Activated CD4-positive, CD25-positive, alpha-beta regulatory T cell (primary cell): ENCODE measurements at places on chromosomes 11 and 22.
A peak's percentile ranks its signal among the peaks of the same experiment; 100 is the strongest.

- no peak for DNase-seq
Measured at GRCh38 chr11:94922321-94923003, 50.9 kb downstream of the CWC15 start.

DNA sequence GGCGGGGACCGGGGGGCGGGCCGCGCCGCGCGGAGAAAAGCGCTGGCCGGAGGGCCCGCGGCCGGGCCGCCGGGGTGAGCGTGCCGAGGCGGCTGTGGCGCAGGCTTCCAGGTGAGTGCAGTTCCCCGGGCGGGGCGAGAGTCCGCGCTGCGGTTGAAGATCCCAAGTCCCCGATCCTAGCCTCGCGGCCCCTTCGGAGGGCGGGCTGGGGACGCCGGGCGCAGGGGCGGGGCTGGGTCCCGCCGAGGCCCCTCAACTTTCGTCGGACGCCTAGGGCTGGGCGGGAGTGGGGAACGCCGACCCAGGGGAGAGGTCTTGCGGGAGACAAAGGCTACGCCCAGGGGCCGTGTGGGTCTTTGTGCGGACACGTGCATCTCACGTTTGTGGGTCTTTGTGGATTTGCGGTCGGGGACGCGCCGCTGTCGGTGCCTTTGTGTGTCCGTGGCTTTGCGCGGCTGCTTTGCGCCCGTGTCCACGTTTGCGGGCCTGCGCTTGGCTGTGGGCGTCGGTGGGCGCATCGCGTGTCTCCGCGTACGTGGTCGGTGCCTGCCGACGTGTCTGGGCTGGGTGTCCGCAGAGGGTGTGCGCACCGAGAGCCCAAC, at the start of gene TSKU:
TSS of gene TSKU (plus strand) at position 63 of the 602 bp plus-strand sequence. CDS start 12,261 bp downstream, outside the sequence.
- DNase-seq = no peak

GRCh38 chr22:31680861-31681341, 18.9 kb upstream of the PISD start:
- no peak for DNase-seq

GRCh38 chr11:61994981-61995380, 27.5 kb upstream of the FTH1 start:
- DNase-seq = no peak

- no peak for DNase-seq
Measured at GRCh38 chr11:95363708-95364107, 132.7 kb upstream of the SESN3 start.

DNA sequence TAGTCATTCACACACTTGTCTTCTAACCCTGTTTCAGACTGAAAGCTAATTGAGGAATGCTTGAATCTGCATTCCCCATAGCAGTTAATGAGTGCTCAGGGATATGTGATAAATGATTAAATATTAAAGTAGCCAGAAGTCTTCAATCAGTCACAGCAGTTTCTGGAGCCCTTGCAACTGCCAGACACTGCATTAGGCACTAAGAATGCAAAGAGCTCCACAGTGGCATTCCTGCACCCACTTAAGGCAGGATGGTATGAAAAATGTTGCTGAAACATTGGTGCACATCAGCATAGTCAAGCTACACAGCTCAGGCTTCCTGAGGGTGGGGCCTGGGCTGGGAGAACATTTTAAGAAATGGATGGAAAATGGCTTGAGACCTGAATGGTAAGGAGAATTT, 6.5 kb downstream of the DTX4 start:
- DNase-seq = no peak

- no peak for DNase-seq
Measured at GRCh38 chr11:77213589-77214428, 85.8 kb downstream of the MYO7A start.

GRCh38 chr11:110728883-110729282, 16.6 kb upstream of the ARHGAP20 start:
- DNase-seq = no peak

GRCh38 chr11:20443596-20443995, 56.1 kb downstream of the PRMT3 start:
- no peak for DNase-seq

GRCh38 chr11:68040101-68040956, 1.5 kb downstream of the TCIRG1 start:
- DNase-seq = peak; percentile 20

DNA sequence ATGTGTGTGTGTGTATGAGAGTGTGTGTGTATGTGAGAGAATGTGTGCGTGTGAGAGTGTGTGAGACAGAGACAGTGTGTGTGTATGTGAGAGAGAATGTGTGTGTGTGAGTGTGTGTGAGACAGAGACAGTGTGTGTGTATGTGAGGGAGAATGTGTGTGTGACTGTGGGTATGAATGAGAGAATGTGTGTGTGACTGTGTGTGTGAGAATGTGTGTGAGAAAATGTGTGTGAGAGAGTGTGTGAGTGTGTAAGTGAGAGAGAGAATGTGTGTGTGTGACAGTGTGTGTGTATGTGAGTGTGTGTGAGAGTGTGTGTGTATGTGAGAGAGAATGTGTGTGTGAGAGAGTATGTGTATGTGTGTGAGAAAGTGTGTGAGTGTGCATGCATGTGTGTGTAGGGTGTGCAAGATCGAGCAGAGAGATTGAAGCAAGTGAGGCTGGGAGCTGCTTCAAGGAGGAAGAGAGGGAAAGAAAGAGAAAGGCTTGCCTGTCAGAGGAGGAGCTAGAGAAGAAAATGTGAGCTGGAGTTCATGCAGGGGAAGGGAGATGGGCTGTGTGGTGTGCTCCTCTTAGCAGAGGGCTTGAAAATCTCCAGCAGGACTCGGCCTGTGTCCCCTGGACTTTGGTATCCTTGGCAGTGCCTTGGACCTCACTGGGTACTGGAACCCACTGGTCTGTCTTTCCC, 27.7 kb upstream of the TP53I11 start:
- no peak for DNase-seq

- no peak for DNase-seq
Measured at GRCh38 chr11:121927789-121928188, 188.2 kb downstream of the BLID start.

GRCh38 chr11:83881428-83881827, 595.3 kb upstream of the CCDC90B start:
- no peak for DNase-seq

- no peak for DNase-seq
Measured at GRCh38 chr11:40380835-40381234, 1078.6 kb downstream of the LRRC4C start.

- no peak for DNase-seq
Measured at GRCh38 chr11:306645-307371, 808 bp upstream of the IFITM2 start.

DNA sequence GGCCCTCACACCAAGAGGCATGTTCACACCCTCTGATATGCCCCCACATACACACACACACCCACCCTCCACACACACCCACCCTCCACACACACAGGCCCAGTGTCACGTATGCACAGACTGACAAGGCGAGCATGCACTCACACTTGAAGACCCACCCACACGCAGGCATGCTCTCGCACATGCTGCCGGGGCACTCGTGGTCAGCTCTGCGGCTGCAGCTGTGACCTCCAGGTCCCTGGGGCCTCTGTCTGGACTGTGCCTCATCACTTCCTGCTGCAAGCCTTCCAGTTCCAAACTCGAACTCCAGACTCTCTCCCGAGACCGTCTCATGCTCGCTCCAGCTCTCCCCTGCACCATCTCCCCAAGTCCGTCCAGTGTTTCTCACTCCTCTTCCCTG, 9.5 kb downstream of the DCHS1 start:
- DNase-seq = no peak

DNA sequence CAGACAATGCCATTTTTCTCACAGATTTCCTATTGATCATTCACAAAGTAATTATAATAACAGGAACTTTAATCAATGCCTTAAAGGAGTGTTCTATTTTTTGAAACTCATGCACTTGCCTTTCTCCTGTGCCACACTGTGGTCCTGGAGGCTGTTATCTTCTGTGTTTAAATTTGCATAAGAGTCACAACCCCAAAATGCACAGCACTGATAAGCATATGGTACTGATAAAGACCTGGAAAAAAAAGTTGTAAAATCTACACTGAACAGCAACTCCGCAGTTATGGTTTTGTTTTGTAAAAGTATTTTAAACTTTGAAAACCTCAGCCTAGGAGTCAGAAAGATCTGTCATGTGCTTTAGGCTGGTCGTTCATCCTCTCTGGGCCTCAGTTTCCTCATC, 9.1 kb upstream of the CCDC34 start:
- no peak for DNase-seq

- DNase-seq = no peak
Measured at GRCh38 chr11:127919206-127920000, 668.0 kb downstream of the ETS1 start.

GRCh38 chr11:102967497-102967896, 12.0 kb upstream of the MMP13 start:
- no peak for DNase-seq

- DNase-seq = no peak
Measured at GRCh38 chr11:55324500-55324899, 18.5 kb upstream of the OR4A16 start.

- no peak for DNase-seq
Measured at GRCh38 chr11:126791991-126792390, 208.6 kb downstream of the KIRREL3 start.

GRCh38 chr22:31972180-31972579, 27.8 kb downstream of the YWHAH start:
- no peak for DNase-seq

DNA sequence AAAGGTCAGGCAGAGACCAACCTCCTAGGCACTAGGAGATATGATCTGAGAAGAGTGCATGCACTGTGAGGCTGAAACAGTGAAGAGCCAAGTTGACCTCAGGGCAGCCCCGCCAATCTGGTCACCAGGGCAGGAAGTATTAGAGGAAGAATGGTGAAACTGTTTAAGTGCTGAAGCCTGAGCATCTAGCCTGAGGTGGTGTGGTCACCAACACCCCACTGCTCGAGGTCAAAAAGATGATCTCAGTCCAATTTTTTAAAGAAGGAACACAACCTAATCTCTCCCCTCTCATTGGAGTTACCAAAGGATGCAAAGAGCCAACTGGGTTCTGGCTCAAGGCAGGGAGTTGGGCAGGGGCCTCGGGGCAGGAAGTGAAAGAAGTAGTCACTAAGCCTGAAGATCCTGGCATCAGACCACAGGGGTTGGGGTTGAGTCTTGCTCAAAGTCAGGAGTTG, 4.0 kb downstream of the APBB1 start:
- DNase-seq = no peak

- DNase-seq = no peak
Measured at GRCh38 chr22:22927196-22927887, 39.7 kb downstream of the IGLL5 start.

- no peak for DNase-seq
Measured at GRCh38 chr11:83571302-83571701, 285.1 kb upstream of the CCDC90B start.

GRCh38 chr11:6755303-6755952, 16.3 kb downstream of the OR2AG2 start:
- no peak for DNase-seq

- no peak for DNase-seq
Measured at GRCh38 chr22:31098632-31099110, 8.7 kb downstream of the SELENOM start.

DNA sequence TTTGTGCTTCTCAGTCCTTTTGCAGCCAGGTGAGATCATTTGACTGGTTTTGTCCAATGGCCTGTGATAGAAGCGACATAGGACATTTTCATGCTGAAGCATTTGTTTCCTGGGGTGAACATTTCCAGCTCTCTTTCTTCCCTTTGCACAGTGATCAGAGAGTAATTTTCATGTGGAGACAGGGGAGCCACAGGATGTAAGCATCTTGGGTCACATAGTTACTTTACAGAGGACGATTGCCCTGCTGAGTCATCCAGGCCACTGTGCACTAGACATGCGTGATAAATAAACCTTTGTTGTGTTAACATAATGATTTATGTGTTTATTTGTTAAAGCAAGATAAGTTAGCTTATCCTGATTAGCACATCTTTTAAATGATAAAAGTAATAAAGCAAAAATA, 263.5 kb upstream of the CCDC179 start:
- DNase-seq = no peak

DNA sequence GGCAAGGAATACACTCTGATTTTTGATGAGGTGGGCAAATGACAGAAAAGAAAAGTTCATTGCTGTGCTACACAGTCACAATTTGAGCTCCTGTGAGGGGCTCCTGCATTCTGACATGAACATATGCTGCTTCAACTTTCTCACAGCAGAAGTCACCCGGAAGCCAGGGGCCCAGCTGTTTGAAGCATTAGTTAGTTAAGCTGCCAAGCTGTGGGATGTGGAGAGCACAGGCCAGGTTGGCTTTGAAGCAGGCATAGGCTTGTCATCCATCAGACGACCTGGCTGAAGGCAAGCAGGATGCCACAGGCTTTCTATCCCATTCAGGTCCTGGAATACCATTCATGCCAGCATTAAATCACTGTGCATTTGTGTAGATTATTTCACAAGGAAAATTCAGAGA, 63.1 kb downstream of the MTNR1B start:
- DNase-seq = no peak

DNA sequence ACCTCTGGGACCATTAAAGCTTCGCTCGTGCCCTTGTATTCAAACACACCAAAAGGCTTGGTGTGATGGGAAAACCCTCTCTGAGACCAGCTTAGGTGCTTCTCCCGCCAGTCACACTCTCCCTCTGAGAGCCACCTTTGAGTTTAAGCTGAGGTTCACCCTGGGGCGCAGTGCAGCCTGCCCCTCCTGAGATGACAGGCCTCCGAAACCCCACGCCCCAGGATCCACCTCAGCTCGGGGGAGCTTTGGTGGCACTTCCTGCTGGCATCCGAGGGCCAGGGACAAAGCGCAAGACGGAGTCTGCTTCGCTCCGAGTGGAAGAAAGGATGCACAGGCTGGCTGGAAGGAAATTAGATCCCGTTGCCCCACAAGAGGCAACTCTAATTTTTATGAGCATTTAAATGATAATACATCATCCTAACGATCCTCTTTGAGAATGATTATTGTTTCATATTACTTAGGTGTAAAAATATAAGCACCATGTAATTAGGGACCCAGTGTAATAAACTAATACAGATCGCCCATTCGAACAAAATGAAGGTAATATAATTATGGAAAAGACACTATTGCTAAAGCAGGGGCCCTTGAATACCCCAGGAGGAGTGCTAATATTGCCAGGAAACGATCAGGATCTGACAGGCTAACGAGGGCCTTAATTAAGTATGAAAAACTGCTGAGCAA, 134.7 kb downstream of the CEP164 start:
- DNase-seq = no peak

GRCh38 chr22:50282361-50283155, 12.4 kb upstream of the MAPK11 start:
- no peak for DNase-seq

DNA sequence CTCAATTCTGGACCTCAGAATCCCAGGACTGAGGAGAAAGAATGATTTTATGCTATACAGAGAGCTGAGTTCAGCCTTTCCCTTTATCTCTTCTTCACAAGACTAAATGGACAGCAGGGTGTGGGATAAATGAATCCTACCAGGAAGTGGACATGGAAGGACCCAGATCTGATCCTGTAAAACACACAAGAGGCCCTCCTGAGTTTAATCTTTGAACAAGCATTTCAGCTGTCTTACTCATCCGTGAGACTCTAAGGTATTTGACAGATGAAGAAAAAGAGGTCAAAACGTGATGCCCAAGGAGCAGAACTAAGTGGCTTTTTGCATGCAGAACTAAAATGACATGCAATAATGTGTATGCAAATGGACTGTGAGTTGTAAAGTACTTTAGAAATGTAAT, 511.3 kb downstream of the DLG2 start:
- no peak for DNase-seq

- no peak for DNase-seq
Measured at GRCh38 chr11:82494988-82495432, 238.7 kb downstream of the FAM181B start.
